ENCODE measurements at places on chromosomes 4 and X.

GRCh38 chr4:8739820-8740665, 131.6 kb downstream of the HMX1 start:
- DNase-seq = no peak

DNA sequence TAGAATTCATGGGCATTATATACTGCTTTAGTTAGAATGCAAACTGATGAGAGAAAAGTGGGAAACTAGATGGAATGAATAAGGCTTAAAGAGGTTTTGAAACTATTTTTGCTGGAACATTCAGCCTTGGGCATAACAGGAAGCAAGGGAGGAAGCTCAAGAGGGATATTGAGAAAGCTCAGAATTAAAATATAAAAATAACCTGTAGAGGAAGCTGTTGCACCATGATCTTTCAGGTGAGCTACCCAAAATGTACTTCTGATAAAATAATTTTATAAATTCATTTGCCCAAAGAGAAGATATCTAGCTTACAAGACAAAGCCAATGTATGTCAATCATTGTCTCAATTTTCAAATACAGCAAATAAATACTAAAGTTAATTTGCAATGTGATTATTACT, 11.3 kb downstream of the GC start:
- no peak for DNase-seq

DNA sequence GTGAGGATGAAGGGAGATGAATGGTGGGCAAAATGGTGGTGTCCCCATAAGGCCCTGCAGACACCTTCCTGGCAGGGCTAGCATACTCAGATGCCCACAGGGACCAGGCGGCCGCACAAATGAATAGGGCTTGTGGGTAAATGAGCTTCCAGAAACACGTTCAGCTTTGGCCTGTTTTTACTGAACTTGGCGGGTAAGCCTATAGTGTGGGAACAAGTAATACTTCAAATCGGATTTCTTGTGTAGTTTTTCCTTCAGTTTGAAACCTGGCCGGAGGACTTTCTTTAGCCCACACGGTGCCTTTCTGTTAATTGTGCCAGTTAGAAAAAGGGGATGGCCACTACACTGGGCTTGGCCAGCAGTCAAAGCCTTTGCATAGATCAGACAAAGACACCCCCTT, 22.8 kb downstream of the SMS start:
- no peak for DNase-seq

DNA sequence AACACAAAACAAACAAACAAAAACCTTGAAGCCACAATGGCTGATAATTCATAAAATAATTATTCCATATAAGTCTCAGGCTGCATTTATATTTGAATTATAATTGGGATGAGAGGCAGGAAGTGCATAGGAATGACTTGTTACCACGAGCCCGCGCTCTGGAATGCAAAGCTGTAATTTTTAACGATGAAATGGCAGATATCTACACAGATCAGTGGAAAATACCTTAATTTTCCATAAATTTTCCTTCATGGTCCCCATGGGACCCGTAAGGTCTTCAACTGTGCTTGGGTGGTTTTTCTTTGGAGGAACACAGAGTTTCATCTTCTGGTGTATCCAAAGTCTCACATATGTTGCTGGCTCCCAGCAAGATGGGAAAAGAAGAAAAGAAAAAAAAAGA, 226.8 kb downstream of the SHOX start:
- no peak for DNase-seq

- DNase-seq = no peak
Observed at GRCh38 chr4:177573507-177573906, 131.3 kb upstream of the AGA start.

- DNase-seq = no peak
Observed at GRCh38 chr4:6225469-6225868, 25.1 kb upstream of the JAKMIP1 start.

GRCh38 chr4:16212138-16212782, 14.0 kb downstream of the TAPT1 start:
- DNase-seq = no peak

DNA sequence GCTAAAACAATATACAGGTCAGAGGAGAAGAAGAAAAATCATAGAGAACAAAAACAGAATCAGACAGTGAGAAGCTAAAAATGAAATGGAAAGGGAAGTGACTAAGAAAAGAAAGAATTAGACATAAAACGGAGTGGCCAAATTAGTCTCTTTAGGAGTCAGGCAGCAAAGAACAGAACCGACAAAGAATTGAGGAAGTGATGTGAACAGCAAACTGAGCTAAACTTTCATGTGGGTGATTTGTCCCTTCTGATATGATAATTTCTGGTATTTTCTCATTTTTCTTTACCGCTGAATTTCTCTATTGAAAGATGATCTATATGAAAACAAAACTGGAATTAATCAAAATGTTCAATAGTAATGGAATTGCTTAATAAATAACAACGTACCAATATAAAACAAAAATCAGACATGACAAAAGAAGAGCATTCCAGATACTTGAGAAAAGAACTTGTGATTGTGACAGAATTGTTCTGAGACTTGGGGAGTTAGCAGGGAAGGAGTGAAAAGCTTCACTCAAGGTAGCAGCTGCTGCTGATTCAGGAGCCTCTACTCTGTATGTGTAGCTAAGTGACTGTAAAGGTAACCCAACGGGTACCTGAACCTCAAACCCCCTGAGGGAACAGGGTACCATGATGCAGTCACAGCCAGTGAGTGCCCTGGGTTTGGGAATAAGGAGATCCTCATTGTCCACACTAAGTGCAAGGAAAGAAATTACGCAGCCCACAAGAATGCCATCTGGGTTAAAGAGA, 8.8 kb downstream of the TAPT1 start:
- DNase-seq = no peak

GRCh38 chrX:45794995-45795337, 594.3 kb upstream of the DIPK2B start:
- DNase-seq = no peak

DNA sequence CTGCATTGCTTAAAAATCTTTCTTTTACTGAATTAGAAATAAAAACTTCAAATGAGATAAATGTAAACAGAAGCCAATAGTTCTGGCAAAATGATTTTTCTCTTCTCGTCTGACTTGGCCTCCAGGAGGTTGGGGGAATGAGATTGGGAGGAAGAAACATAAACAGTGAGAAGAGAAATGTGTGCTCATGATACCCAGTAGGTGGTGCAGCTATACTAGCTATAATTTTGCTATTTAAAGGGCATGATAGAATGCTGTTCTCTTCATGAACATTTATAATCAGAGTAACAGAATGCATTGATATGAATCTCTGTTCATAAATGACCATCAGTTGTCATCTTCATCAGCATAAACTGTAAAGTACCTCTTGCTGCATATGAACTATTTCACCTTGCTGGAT, 85.5 kb downstream of the TACR3 start:
- no peak for DNase-seq

GRCh38 chr4:161554372-161554990, 609.3 kb downstream of the FSTL5 start:
- no peak for DNase-seq

DNA sequence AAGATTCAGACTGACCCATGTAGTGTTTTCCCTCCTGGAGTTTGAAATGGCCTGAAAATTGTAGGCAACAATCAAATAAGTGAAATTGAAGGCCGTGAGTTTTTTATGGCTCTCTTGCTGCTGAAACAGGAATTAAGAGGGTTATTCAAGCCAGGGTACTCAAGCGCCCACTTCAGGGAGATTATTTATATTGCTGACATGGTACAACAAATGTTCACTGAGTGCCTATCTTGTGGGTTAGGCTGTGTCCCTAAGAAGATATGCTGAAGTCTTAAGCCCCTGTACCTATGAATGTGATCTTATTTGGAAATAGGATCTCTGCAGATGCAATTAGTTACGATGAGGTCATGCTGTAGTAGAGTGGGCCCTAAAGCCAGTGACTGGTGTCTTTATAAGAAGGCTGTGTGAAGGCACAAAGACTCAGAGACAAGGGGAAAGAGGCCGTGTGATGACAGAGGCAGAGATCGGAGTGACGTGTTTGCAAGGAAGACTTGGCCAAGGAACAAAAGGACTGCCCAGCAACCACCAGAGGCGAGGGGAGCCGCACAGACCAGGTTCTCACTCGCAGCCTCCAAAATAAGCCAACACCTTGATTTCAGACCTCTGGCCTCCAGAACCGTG, 72.9 kb downstream of the MED28 start:
- no peak for DNase-seq

- no peak for DNase-seq
Observed at GRCh38 chr4:99467887-99468286, 32.7 kb upstream of the ADH7 start.

DNA sequence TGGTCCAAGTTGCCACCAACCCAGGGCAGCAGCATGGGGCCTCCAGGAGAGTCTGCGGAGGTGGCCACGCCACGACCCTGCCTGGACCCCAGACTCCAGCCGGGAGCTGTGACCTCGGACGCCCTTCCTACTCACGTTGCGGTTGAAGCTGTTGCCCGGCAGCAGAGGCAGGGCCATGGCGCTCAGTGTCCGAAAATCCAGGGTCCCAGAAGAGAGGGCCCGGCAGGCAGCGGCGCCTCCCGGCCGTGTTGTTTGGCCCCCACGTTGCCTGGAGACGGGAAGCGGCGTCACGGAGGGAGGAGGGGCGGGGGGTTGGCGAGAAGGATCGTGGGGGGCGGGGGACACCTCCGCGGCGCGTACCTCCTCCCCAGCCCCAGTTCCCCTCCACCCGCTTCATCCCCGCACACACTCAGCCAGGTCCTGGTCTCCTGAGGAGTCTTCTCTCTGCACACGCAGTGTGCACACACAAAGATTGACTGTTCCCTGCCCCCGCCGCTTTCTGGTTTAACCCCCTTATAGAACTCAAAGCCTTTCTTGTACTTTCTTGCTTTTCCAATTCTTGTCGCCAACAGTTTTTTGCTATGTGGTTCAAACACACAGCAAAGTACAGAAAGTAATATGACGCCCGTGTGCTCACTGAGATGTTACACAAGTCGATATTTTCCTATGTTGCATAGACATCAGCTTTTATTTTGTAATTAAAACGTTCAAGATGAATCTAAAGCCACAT, at the start of gene EFHC2:
Gene EFHC2 (minus strand): TSS at position 261 of the 730 bp plus-strand sequence. CDS start 84 bp downstream, at position 177.
- DNase-seq = no peak
